ENCODE measurements at places on chromosomes 11 and 22.

DNA sequence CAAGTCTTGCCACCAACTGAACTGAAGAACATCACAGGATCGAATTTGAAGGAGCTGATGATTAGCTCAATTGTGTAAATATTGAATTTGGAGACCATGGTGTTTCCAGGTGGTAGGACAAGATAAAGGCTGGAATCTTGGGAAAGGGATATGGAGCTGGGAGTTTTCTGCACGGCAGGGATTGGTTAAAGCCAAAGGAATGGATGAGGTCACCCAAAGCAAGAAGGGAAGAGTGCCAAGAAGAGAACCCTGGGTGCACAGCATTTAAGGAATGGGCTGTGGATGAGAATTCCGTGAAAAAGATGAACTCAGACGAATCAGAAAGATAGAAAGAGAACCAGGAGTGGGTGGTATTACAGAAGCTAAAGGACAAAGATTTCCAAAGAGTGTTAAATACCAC lies 29.4 kb upstream of the RRAS2 start:
- no peak for DNase-seq

- DNase-seq, result peak; percentile 15
These were observed 43.9 kb downstream of the BIRC2 start for GRCh38 chr11:102390667-102391465.

DNA sequence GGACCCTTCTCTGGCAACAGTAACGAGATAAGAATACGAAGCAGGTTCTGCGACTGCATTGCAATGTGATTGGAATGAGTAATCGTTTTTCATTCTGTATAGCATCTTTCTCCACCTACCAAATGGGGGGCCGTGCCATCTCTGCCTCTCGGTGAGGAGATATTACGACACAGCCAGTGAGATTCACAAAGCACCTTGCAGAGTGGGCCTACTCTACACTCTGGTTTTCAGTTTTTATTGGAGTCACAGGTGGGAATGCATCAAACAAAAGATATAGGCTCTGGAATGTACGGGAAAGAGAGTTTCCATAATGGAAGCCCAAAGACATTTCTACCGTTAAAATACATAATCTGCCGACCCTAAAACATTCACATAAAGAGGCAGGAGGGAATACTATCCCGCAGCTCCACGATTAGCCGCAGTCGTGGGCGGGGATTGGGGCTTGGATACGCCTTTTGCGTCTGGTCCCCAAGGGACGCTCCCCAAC lies 423 bp upstream of the RTN3 start:
- DNase-seq, result peak; percentile 17

DNA sequence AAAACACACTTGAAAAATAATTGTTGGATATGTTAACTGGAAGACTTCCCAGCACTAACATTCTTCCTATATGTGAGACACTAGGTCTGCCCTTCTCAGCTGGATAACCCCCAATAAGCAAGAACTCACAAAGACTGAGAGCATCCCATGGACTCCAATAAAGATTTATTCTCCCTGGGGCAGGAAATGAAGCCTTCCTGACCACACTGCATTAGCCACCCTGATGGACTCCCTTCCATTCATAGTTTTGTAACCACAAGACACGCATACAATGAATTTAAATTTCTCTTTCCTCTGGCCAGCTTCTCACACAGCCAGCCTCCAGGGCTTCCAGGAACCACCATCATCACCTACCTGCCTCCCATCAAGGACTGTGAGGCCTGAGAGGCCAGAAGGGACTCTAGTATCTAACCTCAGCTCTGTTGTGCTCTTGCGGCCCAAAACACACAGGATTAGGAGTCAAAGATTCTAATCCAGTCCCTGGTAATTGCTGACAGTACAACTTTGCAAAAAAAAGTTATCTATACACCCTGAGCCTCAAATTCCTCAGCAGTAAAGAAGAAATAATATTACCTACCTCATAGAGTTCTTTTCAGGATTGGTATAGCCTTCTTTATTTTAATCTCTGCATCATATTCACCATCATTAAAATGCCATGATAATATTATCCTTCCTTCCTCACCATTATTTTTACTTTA lies 45.6 kb upstream of the GDPD4 start:
- no peak for DNase-seq

GRCh38 chr11:122862091-122862490 lies 20.5 kb upstream of the JHY start:
- no peak for DNase-seq

DNA sequence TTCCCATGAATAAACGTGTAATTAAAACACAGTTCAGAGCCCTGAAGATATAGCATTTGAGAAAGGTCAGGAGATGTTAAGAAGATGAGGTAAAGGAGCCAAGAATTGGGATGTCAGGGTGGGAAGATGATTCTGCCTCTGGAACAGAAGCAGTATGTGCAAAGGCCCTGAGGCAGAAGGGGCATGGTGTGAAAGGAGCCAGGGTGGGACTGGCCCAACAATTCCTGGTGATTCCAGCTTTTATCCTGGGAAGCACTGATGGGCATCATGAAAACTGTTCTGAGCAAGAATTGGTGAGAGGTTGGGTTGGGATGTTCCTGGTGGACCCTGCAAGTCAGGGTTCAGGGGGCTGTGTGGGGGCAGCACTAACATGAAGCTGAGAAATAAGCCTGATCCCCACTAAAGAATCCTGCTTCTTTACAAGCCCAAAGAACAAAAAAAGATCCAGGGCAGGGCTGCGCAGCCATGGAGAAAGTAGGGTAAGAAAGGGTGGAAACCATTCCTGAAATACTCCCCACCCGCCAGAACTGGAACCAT lies 2.5 kb upstream of the FXYD6 start:
- DNase-seq, result no peak

- no peak for DNase-seq
These were observed 19.1 kb upstream of the IL18BP start for GRCh38 chr11:71979602-71980001.

DNA sequence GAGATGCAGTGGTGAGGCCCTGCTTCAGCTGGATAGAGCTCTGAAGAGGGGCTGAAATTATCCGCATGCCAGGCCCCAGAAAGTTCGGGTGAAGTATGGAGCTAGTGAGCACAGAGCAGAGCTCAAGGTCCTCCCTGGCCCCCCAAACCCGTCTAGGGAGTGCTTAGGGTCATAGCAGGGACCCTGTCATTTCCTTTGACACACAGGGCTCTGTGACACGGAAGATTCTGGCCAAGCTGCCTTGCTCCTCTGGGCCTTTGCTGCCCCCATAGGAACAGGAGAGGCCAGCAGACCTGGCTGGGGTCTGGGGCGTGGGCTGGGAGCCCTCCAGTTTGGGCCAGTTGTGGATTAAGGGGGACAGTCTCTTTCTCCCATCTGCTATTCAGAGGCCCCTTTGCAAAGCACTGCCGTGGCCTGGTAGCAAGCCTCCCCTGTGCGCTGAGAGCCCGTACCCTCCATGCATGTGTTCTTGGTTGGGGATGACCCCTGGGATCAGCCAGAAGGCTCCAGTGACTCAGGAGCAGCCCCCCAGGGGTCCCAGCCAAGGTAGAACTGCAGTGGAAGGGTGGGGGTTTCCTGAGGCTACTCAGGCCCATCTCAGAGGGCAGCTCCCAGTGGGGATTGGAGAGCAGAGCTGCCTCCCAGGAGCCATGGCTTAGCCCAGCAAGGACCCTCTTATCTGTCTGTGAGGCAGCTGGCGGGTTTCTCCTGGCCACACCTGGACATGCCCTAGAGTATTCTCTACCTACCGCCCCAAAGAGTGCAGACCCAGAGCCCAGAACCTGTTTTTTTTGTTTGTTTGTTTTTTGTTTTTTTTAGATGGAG lies 42.3 kb downstream of the RNF141 start:
- DNase-seq, result no peak

DNA sequence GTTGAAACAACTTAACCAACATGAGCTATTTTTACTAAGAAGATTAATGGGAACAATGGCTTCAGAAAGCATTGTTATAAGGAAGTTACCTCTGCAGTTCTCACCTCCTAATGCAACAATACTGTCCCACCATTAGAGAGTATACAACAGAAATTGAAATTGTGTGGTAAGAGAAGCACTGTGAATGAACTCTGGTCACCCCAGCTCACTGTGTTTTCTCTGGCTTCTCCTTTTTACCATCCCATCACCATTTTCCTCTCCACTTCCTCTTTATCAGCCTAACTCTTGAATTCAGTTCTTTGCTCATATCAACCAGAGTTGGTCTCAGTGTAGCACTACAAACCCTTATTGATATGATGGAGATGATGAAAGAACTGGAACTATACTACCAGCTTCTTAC lies 138.0 kb upstream of the POU2AF2 start:
- DNase-seq, result no peak

- no peak for DNase-seq
These were observed 18.2 kb downstream of the CPSF7 start for GRCh38 chr11:61411589-61411988.

DNA sequence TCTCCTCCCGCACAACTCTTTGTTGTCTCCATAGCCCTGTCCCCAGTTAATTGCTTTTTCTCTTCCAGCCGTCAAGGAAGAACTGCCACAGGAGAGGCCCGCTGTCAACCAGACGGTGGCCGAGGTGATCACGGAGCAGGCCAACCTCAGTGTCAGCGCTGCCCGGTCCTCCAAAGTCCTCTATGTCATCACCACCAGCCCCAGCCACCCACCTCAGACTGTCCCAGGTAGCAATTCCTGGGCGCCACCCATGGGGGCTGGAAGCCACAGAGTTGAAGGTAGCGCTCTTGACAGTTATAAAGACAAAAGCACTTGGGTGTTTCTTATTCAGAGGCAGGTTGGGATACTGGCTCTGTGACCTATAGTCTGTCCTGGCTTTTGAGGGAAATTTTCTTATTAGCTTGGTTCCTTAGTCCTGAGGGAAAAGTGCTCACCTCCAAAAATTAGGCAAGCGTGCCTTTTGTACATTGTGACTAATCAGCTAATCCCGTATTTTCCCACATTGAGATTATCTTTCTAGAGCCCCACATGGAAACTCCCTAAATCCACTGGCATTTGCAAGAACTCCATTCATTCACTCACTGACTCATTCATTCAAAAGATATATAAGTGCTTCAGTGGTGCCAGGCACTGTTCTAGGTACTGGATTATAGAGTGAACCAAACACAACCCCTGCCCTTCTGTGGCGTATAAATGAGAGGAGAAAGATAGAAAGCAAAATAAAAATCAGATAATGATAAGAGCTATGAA lies 65.9 kb downstream of the KREMEN1 start:
- no peak for DNase-seq

GRCh38 chr22:30612789-30613188 lies 5.8 kb downstream of the TCN2 start:
- no peak for DNase-seq

DNA sequence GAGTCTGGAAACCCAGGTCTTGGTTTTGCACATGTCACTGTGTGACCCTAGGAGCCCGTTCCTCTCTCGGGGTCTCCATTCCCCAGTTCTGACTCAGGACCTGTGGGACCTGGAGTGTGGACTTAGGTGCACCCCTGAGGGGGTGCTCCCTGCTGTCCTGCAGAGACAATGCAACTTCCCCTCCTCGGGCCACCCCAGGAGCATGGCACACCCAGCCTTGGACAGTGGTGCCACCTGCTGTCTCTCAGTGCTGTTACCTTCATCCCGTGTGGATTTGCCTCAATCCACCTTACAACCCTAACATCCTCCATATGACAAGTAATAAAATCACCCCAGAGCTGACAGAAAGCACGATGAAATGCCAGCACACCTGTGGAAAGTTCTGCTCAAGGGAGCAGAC lies 27.5 kb upstream of the CRYBB3 start:
- peak; percentile 4 for DNase-seq

- no peak for DNase-seq
These were observed 6.0 kb upstream of the OR5B21 start for GRCh38 chr11:58513747-58514367.

- DNase-seq, result no peak
These were observed 76.7 kb upstream of the WNT7B start for GRCh38 chr22:46053563-46054090.

GRCh38 chr11:20474176-20474881 lies 86.8 kb downstream of the PRMT3 start:
- no peak for DNase-seq

DNA sequence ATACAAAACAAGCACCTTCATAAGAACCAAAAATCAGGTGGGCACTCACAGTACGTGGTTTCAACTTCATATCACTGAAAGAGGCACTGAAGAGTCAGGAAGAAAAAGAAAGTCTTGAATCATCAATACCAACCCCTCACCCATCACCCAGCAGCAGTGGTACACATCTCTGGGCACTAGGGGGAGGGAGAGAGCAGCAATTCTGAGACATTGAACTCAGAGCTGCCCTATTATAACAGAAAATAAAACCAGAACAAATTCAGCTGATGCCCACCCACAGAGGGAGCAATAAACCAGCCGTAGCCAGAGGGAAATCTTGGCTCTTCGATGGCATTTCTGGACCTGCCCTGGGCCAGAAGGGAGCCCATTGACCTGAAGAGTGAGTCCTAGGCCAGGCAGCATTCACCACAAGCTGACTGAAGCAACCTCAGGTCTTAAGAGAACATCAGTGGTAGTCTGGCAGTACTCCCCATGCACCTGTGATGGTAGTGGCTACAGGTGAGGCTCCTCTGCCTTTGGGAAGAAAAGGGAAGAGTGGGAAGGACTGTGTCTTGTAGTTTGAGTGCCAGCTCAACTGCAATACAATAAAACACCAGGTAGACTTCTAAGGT lies 42.2 kb upstream of the FAM181B start:
- no peak for DNase-seq

DNA sequence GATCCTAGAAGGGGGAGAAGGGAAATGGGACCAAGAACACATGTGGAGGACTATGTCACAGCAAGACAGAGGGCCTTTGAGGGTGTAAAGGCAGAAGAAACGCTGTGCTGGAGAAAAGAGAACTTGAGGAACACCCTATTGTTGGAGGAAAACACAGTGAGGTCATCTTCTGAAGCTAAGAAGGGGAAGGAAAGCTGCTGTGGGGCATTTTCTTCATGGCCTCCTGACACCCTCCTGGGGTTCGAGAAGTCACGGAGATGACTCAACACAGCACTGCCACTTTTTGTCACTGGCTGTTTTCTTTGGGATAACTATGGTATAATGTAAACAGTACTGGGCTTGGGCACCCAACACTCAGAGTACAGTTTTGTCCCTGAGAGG lies 492.6 kb upstream of the CADM1 start:
- no peak for DNase-seq

DNA sequence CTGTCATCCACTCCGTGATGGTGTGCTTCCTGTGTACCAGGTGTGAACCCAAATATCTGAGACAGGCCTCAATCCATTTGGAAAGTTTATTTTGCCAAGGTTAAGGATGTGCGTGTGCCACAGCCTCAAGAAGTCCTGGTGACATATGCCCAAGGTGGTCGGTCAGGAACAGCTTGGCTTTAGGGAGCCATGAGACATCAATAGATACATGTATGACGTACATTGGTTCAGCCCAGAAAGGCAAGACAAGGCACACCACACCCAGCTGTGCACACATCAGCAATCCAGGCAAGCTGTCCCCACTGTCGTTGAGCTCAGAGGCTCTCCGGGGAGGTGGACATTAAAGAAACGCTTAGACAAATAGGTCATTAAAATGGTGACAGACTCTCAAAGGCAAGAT lies 56.8 kb upstream of the SHANK2 start:
- no peak for DNase-seq

GRCh38 chr22:28068826-28069225 lies 149.8 kb upstream of the PITPNB start:
- no peak for DNase-seq

- no peak for DNase-seq
These were observed 185.0 kb downstream of the ADAMTS15 start for GRCh38 chr11:130633466-130633865.

All from stimulated activated CD8-positive, alpha-beta memory T cell treated with anti-CD3 and anti-CD28 coated beads, Interleukin-15, amount 100 ng/mL, for 48 hours (primary cell).